ENCODE measurements at places on chromosomes 2 and 18. TPM values are rescaled to one million over a fixed set of nuclear protein-coding genes. Genes with fewer than 3 reads are reported as not detected.

DNA sequence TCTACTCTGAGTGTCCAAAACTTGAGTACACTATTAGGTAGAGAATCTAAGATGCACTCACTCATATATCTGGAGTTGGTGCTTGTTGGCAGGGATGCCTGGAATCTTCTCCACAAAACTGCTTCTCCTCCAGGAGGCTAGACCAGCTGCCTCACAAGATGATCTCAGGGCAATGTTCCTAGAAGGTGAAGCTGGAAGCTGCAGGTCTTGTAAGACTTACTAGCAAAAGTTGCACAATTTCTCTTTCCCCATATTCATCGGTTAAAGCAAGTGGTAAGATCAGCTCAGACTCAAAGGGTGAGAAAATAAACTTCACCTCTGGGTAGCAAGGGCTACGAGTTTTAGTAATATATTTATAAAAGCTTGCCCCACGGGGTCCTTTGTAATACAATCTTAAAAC lies 454.4 kb upstream of the ACVR2A start:
- no peak for DNase-seq

DNA sequence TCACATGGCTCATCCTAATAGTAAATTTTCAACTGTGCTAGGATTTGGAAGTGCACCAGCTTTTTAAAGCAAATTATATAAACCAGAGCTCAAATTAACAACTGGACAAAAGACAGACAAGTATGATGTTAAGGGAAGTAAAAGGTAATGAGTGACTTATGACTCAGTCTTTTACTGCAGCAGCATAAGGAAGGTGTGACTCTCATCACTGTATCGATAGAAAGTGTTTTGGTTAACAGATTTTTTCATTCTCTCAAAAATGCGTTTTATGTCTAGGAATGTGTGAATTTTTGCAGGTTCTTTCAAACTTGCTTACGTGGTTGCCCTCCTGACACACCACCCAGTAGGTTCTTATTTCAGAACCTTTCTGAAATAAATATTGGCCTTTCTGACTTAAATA lies 244.2 kb upstream of the BOD1L2 start:
- DNase-seq = peak; percentile 31

L3MBTL4 gene
- 0.65 TPM for total RNA-seq

PTPRM gene
- total RNA-seq = 63.2 TPM

REG3G gene
- total RNA-seq = not detected
